CD4-positive, alpha-beta T cell treated with Interleukin-10 for 1 hour (primary cell): ENCODE measurements at places on chromosomes 2 and 18.

DNA sequence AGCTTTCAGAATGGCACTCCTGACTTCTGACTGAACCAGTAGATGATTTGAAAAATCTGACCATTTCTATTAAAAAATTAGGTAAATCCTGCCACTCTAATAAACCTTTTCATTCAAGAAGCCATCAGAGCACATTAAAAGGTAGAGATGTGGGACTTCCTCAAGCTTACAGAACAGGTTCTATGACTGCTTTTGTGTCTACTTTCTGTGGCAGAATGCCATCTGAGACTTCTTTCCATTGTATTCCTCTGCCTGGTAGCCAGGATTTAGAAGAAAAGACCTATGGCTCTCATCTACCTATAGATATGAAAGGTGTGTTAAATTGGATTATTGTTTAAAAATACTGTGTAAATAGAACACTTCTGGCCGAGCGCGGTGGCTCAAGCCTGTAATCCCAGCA is 99.9 kb upstream of the NABP1 start:
- DNase-seq, result no peak

- no peak for DNase-seq
These were observed 18.7 kb upstream of the RGPD4 start for GRCh38 chr2:107807988-107808387.

DNA sequence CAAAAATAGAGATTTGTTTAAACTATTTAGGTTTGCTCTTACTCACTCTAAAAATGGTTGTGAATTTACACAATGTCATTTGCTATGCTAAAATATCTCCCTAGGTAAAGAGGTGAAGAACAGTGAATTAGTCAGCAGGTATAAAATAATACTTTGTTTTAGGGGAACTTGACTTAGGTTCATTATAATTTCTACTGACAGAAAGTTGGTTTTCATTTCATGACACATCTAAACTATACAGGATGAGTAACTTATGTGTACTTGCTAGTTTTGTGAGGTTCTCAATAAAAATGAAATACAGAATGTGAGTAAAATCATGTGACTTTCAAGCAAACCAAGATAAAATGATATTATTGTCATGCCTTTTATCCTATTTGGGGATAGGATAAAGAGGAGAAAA is 66.0 kb downstream of the DIS3L2 start:
- DNase-seq, result no peak

DNA sequence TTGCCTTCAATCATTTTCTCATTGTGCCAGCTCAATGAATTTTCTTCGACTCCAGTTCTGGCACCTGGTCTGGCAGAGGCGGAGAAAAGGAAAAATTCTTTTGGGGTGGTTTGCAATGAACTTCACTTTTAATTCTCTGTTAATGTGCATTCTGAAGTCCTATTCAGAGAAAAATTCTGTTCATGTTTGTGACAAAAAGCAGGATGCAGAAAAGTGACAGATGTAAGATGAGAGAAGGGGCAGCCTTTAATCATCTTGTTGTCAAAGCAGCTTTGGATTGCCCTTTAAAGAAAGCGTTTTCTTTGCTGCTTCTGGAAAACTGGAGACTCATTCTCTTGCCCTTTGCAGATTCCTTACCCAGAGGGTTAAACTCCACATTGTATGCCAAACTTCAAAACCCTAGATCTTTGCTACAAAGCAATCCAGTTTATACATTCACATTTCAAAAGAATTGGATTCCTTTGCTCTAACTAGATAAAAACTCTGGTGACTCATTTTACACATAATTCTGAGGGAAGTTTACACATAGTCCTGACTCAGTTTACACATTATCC is 94.6 kb upstream of the CAVIN2 start:
- DNase-seq, result no peak

- DNase-seq, result peak; percentile 68
These were observed 37.8 kb downstream of the PCBP1 start for GRCh38 chr2:70124983-70125480.

DNA sequence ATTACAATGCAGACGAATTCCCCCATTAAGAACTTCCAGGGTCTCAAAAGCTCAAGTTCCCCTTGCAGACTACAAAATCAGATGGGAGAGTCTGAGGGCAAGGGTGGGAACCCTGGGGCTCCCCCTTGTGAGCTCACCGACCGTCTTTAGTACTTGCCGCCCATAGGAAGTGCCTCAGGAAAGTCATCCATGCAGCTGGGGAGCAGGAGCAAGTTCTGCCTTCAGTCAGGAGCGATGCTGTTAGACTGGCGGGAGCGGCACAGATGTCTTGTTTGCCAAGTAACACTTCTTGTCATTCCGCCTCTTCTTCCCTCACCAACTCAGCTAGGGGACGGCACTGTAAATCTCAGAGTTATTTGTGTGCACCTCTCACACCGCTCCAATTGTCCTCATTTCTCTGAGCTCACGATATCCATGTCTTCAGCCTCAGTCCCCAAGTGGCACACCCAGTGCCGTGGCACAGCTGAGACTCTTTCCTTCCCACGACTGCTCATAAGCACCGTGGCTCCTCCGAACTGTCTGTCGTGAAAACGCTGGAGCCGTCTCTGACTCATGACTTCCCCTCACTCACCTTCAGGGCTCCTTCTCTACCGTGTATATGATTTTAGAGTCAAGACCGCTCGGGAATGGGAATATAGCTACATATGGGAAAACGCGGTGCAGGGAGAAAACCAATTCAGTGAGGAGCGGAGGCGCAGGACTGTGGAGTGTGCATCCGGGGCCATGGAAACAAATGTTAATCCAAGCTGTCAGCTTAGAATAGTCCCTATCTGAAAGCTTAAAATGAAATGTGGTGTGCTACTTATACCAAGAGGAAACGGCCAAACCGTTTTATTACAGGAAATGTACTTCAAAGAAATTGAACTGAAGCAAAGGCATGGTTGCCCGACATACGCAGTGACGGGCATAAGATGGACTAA is 34.0 kb downstream of the UXS1 start:
- peak; percentile 64 for DNase-seq

DNA sequence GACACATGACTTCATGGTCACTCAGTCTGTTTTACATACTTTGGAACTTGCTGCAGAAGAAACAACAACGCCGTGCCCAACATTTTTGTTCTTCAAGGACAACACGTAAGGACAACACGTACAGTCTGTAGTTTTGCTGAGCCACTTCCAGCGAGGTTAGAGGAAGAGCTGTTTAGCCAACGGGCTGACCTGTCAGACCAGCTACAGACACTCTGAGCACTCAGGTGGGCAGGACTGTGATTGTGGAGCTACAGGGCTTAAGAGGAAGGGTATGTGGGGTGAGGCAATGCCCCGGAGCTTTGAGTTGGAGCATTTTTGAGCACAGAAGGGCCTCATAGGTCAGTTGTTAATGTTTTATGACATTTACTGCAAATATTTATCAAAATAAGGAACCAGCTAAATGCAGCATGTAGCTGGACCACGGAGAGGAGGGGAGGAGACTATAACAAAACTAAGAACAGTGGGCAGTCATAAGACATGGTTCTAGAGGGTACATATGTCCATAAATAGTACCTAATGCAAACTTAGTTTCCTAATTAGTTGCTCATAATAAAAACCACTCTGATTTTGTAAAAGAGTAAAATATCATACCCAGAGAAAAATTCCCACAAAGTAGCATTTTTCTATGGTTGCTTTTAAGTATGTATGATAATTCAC is 26.3 kb upstream of the NPC1 start:
- DNase-seq, result no peak

DNA sequence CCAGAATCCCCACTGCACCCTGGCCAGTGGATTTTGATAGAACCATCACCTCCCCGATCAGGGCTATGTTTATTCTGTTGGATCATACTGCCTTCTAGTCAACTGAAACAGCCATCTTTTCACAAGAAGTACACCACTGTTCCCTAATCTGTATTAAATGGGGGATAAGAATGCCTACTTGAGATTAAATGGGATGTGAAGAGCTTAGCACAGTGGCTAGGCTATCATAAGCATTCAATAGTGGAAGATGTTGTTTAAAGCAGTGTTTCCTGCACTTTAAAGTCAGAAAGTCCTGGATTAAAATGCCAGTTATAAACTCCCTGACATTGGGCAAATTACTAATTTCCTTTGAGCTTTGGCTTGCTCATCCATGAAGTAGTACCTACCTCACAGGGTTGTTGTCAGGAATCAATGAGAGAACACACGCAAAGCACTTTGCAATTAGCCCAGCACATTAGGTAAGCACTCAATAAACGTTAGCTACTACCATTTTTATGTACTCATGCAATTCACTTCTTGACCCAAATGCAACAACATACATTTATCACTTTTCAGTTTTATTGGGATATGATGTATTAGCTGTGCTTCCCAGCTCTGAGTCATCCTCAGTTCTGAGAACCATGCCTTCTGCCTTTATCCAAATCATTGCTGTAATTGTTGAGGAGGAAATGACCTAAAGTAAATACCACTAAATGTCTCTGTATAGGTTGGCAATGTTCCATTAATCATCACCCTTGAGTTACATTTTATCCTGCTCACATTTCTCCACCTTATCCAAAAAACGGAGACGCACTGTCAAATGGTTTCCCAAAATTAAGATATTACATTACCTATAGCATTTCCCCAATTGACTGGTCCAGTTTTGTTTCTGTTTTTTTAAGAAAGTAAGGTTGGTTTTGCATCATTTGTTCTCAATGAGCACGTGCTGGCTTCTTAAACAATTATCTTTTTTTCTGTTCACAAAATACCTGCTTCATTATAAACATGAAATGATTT is 2.1 kb downstream of the TMEM247 start:
- no peak for DNase-seq

DNA sequence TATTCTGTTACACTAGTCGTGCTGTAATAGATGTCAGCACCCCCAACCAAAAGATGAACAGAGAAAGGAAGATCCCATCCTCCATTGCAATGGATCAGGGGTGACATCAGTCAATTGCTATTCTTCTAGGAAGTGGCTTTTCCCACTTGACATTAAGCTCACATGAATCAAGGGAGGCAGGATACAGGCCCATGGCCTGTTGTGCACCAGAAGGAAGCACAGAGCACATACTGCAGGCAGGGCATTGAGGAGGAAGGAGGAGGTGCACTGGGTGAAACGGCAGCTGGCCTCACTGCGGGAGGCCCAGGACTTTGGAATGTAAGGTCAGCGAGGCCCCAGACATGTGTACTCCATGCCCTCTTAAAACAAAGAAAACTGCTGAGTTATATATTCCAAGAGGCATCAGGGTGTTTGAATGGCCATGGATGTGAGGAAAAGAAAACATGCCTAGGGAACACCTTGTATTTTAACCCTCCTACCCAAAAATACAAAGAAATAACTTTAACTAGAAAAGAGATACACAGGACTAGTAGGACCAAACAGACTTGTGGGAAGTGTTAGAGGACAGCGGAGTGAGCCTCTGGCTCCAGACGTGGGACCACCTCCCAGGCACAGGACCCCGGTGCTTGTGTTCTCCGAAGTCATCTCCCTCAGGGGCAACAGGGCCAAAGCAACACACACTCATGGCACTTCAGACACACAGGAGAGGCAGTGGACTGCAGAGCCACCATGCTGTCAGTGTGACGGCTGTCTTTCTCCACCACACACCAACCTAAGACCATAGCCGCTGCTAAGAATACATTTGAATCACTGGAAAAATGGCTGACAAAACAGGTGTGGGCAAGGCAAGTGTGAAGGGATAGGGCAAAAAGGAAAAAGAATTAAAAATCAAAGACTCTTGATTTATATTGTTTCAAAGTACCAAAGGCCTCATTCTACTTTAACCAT is 51.4 kb upstream of the RIOK3 start:
- no peak for DNase-seq

GRCh38 chr2:128362889-128363228 is 44.2 kb upstream of the HS6ST1 start:
- no peak for DNase-seq

DNA sequence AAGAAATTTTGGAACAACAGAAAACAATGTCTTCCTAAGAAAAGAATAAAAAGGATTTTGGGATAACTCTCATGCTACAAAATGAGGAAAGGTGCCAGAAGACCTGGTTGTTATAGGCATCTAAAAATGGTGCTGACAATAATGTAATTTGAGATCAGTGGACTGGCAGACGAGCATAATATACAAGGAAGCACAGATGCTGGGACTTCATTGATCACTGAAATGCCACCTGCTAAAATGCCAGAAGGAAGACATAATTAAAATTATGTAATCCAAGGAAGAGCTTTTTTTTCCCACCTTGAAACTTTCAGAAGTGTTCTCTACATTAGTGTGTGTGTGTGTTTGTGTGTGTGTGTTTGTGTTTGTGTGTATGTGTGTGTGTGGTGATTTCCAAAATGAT is 535.9 kb downstream of the XIRP2 start:
- no peak for DNase-seq

DNA sequence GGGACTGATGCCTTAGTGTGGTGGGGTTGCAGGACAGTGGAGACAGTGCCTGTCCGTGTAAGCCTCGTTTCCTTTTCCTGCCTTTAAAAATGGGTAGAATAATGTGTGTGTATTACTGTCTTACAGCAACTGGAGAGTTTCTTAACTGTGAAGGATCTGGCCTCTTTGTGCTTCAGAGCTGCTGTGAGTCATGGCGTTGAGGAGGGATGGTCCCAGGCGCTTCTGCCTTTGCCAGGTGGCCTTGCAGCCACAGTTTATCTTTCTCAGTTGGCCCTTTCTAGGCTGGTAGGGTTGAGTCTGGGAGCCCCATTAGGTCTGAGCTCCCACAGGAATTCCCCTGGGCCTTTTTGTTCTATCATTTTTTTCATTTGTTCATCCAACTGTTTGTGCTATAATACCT is 9.2 kb downstream of the PRADC1 start:
- no peak for DNase-seq

DNA sequence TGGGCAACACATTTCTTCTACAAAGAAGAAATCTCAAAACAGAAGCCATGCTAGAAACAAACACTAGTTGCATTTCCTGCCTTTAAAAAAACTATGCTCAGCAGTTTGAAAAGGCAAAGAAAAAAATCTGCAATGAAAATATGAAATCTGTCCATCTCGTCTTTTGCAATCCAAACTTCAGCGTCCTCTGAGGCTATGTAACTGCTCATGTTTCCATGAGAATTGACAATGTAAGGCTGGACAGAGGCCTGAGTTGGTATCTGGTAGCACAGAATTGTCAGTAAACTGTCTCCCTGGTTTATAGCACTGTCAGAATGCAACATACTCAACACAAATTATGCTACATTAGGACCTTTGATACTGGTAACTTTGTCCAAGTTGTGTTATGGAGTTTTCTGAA is 429.9 kb downstream of the ARHGAP15 start:
- no peak for DNase-seq

GRCh38 chr2:239349453-239350135 is 51.2 kb downstream of the HDAC4 start:
- no peak for DNase-seq

- no peak for DNase-seq
These were observed 125.5 kb upstream of the REV1 start for GRCh38 chr2:99615247-99615771.

- no peak for DNase-seq
These were observed 100.9 kb downstream of the CRIM1 start for GRCh38 chr2:36456227-36457175.

GRCh38 chr18:48825101-48825745 is 125.5 kb downstream of the SMAD7 start:
- no peak for DNase-seq

DNA sequence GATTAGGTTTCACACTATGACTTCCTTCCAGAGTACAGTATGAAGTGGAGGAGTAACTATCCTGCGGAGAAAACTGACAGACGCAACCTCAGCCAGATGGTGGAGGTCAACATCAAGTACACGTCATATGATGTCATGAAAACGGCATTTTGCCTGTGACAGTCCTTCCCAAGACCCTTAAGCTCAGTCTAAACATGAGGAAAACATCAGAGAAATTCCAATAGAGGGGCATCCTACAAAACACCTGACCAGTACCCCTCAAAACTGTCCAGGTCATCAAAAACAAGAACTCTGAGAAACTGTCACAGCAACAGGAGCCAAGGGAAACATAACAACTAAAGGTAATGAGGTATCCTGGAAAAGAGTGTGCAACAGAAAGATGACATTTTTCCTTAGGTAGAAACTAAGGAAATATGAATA is 1.7 kb downstream of the RNU4ATAC start:
- DNase-seq, result no peak
